ENCODE measurements at places on chromosomes 3 and 15.

DNA sequence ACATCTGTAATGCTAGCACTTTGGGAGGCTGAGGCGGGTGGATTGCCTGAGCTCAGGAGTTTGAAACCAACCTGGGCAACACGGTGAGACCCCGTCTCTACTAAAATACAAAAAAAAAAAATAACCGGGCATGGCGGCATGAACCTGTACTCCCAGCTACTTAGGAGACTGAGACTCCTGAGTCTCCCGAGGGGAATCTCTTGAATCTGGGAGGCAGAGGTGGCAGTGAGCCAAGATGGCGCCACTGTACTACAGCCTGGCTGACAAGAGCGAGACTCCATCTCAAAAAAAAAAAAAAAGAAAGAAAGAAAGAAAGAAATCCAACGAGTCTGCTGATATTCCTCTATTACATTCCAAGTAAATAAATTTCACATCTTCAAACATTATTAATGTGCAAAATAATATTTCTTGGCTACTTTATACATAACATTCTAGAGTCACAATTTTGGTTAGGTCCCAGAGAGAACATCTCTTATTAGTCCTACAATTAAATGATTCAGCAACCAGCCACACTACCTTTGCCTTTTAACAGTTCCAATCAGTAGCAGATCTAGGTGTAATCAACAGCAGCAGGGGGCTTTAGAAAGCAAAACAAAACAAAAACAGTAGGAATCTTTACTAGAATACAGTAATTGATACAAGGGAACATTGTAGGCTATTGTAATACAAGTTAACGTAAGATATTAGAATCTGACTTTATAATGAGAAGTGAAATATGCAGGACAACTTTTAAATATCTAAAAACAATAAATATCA lies 195.8 kb downstream of the TBC1D5 start:
- no peak for DNase-seq

- DNase-seq: peak; percentile 65
Measured at GRCh38 chr15:66946578-66947164, 118.7 kb upstream of the SMAD3 start.

DNA sequence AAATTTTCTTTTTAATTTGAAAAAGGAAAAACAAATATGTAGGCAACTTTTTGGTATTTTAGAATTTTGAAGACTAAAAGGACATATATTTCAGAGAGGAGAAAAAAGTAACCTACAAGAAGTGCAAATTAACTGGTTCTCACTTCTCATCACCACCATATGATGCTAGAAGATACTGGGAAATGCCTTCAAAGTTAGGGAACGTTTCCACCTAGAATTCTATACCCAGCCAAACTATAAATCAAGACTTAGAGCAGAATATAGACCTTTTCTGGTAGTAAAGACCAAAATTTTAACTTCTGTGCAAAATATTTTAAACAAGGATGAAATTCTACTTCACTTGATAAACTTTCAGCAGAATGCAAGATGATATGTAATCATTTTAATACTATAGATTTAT lies 112.3 kb upstream of the PHLDB2 start:
- no peak for DNase-seq

DNA sequence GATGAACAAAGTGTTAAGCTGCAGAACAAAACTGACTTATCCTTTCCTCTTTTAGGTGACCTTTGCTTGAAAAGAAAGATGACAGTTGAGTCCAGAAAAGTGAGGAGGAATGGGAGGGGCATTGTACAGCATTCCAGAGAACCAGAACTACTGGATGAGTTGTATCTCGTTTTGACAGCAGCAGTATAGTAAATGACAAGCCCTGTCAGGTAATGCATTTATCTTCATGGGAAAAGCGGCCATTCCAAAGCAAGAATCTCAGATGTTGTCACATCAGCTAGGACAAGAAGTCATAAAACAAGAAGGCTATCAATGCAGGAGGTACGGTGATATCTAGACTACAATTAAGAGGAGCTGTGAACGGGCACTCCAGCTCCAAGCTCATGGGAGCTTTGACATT lies 421.5 kb downstream of the MAGI1 start:
- DNase-seq: no peak

- no peak for DNase-seq
Measured at GRCh38 chr3:24367664-24368264, 126.9 kb downstream of the THRB start.

DNA sequence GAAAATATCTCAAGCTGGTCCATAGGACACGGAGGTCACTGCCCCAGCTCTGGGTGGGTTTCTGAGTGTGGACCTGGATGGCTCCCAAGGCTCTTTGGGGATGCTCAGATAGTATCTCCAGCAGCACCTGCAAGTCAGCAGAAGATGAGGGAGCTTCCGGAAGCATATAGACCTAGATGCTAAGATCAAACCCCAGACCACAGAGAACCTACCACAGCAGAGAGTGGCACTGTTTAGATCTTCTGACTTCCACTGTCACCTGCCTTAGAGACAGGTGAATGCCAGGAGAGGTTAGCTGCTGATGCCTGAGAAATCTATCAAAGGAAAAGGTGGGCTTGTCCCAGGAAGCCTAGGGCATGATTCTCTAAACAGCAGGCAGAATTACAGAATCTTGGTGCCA lies 105.7 kb upstream of the TRPM1 start:
- DNase-seq: no peak

DNA sequence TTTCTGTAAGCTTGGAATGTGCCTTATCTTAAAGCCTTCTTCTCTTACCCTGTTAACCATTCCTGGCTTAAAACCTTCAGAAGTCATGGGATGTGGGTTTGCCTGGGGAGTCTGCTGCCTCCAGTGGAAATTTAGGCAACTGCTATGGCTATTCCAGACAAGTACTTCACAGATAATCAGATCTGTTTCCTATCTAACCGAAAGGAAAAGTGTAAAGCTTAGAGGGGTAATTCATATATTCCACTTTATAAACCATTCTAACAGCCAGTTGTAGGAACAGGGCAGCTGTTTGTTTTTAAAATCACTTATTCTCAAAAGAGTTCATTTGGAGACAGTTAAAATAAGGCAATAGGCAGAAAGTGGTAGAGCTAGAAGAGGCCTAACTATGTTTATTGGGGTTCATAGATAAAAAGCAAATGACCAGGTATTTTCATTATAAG lies 219.9 kb downstream of the TCF12 start:
- DNase-seq: peak; percentile 67

Data from fibroblast of skin of scalp (primary cell).